Activated naive CD4-positive, alpha-beta T cell (primary cell): ENCODE measurements at places on chromosomes 16 and 17.

GRCh38 chr17:74282587-74283370 is 8.7 kb downstream of the DNAI2 start:
- DNase-seq, result no peak

DNA sequence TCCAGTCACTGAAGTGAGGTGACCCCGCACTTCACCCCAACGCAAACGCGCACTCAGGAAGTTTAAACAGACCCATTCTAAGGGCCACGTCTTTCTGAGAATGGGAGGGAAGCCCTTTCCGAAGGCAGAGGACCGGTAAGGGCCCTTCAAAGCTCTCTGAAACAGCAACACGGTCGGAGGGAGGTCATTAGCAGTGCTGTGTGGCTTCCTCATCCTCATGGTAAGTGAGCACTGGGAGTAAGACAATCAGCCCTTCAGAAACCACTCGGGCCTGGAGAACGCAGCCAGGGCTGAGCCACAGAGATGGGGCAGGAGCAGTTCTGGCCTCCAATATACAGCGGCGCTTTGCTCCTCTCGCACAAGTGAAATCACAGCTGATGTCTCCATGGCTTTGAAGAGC is 23.7 kb downstream of the SRL start:
- DNase-seq, result no peak

DNA sequence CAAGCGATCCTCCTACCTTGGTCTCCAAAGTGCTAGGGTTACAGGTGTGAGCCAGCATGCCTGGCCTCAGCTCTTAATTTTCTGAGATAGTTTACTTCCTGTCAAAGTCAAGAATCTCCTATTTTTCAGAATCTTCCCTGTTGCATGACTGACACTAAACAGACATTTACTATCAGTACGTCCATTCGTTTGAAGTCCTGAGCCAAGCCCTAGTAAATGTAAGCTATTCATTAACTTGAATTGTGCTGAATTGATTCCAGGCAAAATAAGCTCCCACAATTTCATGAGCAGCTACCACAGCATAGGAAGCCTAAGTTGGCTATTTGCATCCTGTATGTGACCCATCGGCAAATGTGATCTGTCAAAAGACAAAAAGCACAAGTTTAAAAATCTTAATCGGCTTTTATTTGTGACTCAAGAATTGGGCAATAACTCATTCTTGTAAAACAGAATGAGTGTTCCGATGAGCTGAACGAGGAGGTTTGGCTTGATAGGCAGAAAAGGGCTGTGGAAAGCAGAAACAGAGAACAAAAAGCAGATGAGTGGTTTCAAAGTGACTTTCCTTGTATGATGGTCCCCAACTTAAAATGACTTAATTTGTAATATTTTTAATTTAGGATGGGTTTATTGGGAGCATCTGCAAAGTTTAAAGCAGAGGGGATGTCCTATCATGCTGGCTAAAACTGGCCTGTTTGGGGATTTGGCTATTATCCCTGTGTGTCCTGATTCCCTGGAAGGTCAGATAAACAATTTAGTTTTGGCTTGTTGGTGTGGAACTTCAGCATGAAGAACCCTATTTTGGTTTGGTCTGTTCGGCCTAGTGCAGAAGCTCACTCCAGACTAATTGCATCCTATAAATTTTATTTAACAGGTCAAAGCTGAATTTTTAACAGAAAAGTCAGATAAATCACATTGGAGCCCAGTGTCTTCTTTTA is 14.2 kb downstream of the RNF112 start:
- no peak for DNase-seq

DNA sequence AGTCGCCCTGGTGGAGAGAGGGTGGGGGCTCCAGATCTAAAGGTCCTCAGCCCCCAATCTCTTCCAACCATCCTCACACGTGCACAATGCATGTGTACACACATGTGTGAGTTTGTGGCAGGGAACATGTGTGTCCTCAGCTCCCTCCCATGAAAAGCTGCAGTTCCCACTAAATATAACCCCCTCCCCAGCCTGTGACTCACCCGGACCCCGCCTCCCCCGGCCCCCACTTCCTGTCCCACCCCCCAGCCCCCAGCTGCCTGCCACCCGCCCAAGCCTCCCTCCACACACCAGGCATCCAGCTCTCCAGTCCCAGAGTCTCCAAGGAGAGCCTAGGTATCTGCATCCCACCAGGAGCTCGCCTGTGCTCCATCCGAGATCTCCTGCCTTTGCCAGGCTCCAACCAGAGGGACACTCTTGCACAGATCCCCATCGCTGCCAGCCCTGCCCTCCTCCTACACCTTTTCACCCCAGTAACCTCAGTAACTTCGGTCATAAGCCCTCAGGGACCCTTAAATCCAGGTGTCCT is 3.9 kb downstream of the DLG4 start:
- DNase-seq, result no peak

- DNase-seq, result no peak
Measured at GRCh38 chr17:83160443-83161297, 81.3 kb downstream of the METRNL start.
